ENCODE measurements at places on chromosomes 12 and 14. TPM values are rescaled to one million over a fixed set of nuclear protein-coding genes. Genes with fewer than 3 reads are reported as not detected.

- DNase-seq = peak; percentile 65
Observed at GRCh38 chr12:26748741-26749431, 84.1 kb downstream of the ITPR2 start.

Gene CHURC1
- 38.7 TPM for polyA plus RNA-seq

GRCh38 chr12:109308534-109309380 lies at the start of gene FOXN4:
Gene FOXN4 (minus strand): TSS chr12:109309284. CDS start chr12:109308321, 963 bp downstream.
- no peak for DNase-seq

GRCh38 chr14:101729382-101729781 lies 32.1 kb upstream of the PPP2R5C start:
- DNase-seq = no peak

DNA sequence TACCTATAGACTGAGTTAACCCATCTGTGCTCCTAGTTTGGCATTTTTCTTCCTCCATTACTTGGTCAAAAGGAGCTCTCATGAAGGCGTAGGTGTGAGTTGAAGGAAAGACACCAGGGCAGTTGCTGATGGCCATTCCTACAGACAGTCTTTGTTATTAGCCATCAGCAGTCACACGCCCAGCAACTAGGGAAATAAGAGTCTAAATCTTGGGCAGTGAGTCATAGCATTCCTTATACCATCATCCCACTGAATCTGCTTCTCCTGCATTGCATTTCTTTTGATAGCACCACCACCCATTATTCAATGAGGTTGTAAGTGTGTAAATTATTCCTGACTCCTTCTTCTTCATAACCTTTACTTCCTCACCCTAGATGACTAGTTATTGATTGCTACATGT lies 150.9 kb upstream of the IGF1 start:
- DNase-seq = peak; percentile 12

Measured in mammary epithelial cell (primary cell).